ENCODE measurements at places on chromosomes 6 and 20.

DNA sequence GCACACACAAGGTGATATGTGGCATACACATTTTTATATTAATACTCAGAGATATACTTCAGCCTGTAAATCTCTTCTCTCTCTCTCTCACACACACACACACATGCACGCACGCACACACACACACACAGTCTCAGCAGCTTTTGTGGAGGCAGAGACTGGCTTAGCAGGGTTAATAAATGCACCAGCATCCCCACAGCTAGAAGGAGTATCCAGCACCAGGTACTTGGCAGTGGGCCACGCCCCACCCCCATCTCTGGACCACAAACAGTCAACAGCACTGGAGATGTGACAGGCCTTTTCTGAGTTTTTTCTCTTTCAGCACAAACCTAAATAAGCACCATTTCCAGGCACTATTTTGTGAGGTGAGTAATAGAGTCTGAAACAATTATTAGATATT, 47.3 kb upstream of the LRFN2 start:
- peak; percentile 46 for DNase-seq

DNA sequence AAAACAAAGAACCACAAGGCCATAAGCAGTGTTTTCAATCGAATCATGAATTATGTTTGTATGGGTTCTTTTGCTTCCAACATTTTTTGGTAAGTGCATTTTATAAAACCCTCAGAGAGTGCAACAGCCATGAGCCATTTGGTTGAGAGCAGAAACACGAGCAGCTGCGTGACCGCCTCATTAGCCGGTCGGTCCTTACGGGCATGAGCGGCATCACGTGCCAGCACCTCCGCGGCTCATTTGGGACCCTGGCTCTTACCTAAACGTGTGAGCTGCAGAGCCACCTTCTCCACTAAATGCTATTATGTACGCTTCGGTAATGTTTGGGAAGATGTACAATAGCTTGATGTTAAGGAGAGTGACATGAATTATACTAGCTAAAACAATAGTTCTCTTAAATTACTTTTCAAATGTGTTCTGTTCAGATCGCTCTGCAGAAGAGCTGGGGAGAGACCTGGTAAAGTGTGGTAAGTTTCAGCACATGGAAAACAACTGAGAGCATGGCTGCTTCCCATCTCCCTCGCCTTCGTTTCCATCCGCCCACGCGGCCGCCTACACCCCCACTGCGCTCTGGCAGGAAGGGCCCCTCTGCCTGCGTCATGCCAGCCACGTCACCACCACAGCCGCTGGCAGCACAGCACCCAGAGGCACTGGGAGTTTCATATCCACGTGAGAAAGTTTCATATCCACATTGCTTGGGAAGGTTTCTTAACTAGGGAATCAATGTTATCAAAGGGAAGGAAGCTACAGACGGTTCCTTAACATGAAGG, 23.7 kb upstream of the PDE10A start:
- no peak for DNase-seq

- no peak for DNase-seq
Observed at GRCh38 chr6:23420659-23421350, 705.2 kb upstream of the NRSN1 start.

- DNase-seq: no peak
Observed at GRCh38 chr6:113693851-113694250, 163.3 kb upstream of the MARCKS start.

DNA sequence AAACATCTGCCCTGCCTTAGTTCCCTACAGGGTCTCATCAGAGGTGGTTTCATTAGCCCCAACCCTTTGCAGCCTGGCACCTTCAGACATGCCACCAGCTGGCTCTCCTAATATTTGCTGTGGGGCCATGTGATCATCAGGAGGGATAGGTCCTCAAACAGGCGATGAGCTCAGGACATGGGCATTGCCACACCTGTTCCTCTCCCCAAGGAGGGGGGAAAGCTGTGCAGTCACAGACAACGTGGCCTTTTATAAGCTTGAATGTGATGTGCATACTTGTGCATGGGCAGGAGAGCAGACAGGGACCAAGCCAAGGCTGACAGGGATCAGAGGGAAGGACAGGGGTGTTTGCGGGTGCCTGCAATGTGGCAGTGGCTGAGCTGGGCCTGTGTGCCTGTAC, 78.8 kb upstream of the ZNFX1 start:
- no peak for DNase-seq

DNA sequence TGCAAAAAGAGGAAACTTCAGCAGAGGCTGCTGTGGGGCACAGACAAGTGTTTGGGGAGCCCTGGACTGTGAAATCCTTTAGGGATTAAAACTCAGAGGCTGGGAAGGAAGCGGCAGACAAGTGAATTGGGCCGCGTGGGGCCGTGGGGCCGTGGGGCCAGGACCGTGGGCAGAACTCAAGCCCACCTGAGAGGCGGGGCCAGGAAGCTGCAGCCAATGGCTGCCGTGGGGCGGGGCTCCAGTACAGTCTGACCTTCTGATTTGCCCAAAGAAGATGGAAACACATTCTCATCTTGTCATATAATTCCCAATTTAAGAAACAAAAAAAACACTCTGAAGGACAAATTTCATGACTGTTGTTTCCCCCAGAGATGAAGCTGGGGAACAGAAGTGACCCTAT, 55.4 kb downstream of the ANKRD60 start:
- DNase-seq: no peak
